ENCODE measurements at places on chromosomes 13 and 19.

DNA sequence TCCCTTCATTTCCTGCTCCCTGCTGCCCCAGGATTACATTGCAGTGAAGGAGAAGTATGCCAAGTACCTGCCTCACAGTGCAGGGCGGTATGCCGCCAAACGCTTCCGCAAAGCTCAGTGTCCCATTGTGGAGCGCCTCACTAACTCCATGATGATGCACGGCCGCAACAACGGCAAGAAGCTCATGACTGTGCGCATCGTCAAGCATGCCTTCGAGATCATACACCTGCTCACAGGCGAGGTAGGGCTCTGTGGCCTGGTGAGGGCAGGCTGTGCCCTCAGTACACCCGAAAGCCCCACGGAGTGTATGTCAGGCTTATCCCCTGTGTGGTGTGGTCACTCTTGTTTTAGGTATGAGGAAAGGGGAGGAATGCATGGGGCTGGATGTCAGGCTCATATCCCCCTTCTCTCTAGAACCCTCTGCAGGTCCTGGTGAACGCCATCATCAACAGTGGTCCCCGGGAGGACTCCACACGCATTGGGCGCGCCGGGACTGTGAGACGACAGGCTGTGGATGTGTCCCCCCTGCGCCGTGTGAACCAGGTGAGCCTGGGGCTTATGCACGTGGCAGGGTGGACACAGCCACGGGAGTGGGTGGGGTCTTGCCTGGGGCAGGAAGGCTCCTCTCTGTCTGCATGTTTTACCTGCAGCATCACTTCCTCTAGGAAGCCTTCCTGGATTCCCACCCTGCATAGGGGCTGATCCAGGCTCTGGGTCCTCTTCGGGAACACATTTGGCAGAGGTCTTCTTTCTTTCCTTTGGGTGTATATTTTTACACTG, 2.3 kb upstream of the RNF225 start:
- no peak for DNase-seq

DNA sequence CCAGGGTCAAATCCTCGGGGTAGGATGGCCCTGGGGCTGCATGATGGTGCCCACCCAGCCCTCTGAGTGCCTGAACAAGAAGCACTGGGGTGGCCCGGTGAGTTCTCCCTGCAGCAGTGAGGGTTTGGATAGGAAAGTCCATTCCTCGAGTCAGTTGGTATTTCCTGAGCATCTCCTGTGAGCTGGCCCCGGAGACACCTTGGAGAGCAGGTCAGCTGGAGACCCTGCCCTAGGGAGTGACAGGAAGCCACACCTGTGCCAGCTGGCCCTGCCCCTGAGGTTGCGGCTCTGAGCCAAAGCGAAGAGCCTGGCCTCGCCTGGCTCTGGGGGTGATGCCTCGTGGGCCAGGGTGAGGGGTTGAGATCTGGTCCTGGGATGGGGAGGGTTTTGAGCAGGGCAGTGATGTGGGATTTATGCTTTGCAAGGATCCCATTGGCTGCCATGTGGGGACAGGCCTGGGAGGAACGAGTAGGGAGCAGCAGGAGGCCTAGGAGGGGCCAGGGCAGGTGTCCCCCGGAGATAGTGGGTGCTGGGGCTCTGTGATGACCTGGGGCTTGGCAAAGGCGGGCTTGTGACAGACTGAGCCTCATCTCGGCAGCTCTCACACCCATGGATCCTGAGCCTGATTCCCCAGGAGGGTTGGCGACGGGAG, 16.0 kb downstream of the CRTC1 start:
- peak; percentile 78 for DNase-seq

DNA sequence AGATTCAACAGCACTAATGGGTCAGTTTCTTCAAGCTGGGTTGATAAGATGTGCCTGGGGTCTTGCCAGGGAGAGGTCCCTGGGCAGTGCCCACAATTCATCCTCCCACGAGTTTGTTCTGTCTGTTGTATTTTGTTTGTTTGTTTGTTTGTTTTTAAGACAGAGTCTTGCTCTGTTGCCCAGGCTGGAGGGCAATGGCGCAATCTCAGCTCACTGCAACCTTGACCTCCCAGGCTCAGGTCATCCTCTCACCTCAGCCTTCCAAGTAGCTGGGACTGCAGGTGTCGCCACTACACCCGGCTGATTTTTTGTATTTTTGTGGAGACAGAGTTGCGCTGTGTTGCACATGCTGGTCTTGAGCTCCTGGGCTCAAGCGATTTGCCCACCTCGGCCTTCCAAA, 120.1 kb downstream of the NUFIP1 start:
- DNase-seq: no peak

GRCh38 chr13:106680796-106681472, 113.0 kb upstream of the ARGLU1 start:
- DNase-seq: no peak

DNA sequence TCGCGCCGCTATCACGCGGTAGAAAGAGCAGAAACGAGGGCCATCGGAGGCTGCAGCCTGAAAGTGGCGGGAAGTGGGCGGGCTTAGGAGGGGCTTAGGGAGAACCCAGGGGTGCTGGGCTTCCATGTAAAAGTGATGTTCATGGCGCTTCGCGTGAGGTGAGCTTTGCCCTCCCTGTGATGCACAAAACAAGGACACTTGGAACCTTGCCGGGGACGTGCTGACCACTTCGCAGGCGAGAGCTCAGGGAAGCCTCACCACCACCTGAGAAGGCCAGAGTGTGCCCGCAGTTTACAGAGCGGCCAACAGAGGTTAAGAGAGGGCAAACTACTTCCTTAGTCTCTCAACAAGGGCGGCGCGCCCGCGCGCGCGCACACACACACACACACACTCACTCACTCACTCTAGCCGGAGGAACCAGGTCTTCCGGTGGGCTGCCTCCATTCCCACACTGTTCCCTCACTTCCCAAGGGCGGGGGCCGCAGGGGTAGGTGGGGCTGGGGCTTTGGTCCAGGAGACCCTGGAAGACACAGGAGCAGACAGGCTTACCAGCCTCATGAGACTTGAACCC, 651 bp downstream of the GAPDHS start:
- DNase-seq: peak; percentile 67

DNA sequence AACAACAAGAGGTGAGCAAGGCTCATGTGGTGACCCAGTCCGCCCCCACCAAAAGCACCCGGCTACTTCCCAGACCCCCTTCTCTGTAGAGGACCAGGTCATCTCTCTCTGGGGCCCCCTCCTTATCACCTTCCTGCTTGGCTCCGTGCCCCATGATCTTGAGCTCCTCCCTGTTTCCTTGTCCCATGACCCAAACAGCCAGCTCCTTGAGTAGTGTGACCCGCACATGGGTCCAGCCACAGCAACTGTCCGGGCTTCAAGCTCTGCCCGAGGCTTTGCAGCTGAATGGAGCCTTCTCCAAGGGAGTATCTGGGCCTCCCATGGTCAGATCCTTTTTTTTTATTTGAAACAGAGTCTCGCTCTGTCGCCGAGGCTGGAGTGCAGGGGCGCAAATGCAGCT, 61.8 kb downstream of the MYO9B start:
- no peak for DNase-seq

DNA sequence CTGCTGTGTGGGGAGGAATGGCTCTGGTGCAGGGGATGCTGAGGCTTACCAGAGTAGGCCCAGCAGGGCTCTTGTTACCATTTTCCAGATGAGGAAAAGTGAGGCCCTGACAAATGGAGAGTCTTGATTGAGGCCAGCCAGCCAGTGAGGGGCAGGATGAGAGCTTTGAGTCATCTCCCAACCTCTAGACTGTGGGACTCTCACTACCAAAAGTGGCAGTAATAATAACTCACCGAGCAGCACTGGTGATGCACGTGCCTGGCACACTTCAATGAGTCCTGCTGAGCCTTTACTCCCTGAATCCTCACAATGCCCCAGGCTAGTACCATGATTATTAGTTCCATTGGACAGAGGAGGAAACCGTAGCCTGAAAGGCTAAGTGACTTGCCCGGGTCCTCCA, 7.8 kb downstream of the CIC start:
- no peak for DNase-seq

GRCh38 chr13:52085421-52085820, 43.5 kb downstream of the NEK5 start:
- no peak for DNase-seq

- DNase-seq: no peak
Measured at GRCh38 chr13:41837629-41838028, 123.3 kb downstream of the VWA8 start.

DNA sequence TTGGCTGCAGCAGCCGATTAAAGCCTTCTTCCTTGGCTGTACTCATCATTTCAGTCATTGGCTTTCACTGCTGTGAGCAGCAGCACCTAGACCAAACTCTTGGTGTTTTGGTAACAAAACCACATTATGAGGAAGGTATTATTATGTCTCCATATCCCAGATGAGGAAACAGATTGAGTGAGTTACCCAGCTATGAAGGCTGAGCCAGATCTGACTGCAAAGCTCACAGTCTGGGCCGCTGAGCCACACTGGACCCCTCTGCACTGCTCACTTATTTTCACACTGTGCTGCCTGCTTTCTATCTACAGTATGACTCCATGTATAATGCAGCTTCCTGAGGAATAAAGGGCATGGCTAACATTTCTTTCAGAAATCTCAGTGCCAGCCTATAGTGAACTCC, 24.5 kb downstream of the CRYL1 start:
- no peak for DNase-seq

GRCh38 chr19:16326401-16327168, 2.0 kb downstream of the KLF2 start:
- DNase-seq: peak; percentile 90

DNA sequence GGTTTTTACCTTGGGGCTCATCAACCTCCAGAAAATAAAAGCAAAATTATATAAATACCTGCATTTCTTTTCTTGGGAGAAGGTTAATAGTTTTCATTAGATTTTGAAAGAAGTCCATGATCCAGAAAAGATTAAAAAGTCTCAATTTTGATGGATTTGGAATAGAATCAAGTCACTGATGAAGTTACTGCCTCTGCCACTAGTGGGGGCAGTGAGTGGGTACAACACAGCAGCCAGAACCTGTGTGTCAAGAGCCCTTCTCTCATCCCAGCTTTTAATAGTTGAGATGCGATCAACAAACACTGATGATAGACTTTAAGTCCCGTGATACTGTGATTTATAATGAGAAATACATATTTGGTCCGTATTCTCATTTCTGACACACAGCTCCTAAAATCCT, 686.7 kb downstream of the DIAPH3 start:
- no peak for DNase-seq

DNA sequence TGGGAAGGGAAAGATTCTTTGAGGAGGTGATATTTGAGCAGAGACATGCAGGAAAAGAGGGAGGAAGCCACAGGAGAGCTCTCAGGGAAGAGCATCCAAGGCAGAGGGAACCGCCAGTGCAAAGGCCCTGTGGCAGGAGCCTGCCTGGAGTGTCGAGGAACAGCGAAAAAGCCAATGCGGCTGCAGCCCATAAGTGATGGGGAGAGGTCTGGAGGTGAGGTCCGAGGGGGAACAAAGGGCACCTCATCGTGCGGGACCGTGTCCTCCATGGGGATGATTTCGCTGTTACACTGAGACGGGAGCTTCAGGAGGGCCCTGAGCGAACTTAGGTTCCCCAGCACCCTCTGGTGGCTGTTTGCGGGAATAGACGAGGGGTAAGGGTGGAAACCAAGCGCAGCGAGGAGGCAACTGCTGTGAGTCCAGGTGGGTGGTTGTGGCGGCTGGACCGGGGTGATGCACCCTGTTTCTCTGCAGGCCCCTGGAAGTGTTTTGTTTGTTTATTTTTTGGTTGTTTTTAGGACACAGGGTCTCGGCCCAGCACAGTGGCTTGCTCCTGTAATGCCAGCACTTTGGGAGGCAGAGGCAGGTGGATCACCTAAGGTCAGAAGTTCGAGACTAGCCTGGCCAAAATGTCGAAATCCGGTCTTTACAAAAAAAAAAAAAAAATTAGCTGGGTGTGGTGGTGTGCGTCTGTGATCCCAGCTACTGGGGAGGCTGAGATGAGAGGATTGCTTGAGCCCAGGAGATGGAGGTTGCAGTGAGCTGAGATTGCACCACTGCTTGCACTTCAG, 5.9 kb upstream of the EHD2 start:
- peak; percentile 82 for DNase-seq

DNA sequence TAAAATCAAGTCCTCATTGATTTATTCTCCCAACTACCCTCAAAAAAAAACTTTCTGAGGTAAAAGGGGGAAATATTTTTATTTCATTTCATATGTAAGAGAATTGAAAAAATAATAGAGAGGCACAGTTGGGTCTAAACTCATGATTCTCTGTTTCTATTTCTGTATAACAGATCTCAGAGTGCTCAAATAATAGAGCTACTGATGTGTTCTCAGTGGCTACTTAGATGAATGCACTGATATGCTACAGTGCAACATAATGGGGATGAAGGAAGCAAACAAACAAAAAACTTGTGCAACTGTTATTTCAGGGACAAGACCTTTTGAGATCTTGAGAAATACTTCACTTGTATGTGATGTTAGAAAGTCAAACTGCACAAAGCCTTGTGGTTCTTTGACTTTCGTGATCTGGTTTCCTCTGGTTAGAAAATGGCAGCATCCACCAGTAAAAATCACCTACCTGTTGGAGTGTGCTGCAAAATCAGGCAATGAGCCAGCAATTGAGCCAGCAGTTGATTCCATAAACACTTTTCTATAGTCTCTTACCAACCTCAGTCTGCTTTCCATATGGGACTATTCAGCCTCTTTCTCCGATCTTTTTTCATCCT, 9.7 kb upstream of the DACH1 start:
- no peak for DNase-seq

DNA sequence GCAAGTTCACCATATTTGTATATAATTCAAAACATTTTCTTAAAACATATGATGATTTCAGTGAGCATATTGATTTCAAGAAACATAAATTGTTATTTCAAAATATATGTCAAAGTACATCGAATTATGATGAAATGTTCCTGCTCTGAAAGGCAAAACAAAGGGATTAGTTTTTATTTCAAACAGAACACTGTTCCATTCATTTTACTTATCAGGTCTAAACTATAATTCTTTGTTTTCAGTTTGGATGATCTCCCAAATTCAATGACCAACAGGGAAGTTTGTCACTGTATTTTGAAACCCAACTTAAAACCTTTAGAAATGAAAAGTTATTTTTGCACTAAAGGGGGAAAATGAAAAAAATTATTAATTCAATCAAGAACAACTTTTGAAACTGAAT, 610.2 kb downstream of the SLITRK1 start:
- no peak for DNase-seq

DNA sequence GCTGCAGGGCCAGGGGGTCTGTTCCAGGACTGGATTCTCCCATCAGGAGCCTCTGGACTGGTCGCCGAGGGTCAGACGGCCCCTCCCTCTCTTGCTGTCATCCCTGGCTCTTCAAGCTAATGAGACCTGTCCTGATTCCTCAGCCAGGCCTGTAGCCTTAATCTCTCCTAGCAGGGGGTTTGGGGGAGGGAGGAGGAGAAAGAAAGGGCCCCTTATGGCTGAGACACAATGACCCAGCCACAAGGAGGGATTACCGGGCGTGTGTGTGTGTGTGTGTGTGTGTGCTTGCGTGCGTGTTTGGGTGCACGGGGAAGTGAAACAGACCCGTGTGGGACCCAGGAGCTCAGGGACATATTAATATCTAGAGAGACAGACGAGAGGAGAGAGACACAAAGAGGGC, 1.9 kb upstream of the CRX start:
- DNase-seq: no peak

GRCh38 chr13:26254583-26255111, 718 bp downstream of the CDK8 start:
- DNase-seq: peak; percentile 48

Data from RPMI8226 (cell line).